Progenitor cell of endocrine pancreas (in vitro differentiated cells): ENCODE measurements at places on chromosomes 6 and 20.
A peak's percentile ranks its signal among the peaks of the same experiment; 100 is the strongest.

GRCh38 chr20:19937651-19938420, 79.3 kb upstream of the NAA20 start:
- DNase-seq, result no peak

DNA sequence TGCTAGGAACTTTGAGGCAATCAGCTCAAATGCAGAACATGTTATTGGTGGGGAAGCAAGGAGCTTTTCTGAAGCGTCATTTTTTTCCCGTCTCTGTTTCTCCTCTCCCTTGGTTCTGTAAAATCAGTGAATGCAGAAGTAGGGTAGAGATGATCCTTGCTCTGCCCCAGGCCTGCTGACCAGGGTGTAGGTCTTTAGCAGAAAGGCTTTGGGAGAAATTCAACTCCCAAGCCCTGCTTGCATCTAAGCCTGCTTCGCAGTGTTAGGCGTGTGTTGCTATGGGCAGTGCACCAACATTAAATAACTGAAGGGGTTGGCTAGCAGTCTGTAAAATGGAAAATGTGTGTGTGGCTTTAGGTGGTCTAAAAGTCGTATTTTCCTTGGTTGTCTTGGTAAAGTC, 45.9 kb downstream of the SASH1 start:
- no peak for DNase-seq

DNA sequence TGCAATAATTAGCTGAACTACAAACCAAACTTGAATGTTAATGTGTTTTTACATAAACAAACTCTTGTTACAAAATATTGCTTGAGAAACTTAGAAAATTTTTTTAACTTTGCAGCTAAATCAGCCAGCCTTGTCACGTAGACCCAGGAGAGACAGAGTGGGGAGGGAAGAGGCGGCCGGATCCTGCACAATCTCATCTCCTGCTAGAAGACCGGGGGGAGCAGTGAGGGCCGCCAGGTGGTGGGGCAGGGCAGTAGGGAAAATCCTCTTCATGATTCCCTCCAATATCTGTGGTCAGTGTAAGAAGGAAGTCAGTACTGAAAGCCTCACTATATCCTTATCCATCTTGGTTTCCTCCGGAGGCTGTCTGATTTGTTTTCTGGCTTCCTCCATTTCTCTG, 193.3 kb downstream of the PACRG start:
- DNase-seq, result no peak

GRCh38 chr6:84763886-84764331, 489 bp downstream of the TBX18 start:
- DNase-seq, result no peak

GRCh38 chr6:23499549-23499948, 626.5 kb upstream of the NRSN1 start:
- DNase-seq, result no peak

- no peak for DNase-seq
These were observed 911.8 kb downstream of the EPHA7 start for GRCh38 chr6:92507552-92507951.

DNA sequence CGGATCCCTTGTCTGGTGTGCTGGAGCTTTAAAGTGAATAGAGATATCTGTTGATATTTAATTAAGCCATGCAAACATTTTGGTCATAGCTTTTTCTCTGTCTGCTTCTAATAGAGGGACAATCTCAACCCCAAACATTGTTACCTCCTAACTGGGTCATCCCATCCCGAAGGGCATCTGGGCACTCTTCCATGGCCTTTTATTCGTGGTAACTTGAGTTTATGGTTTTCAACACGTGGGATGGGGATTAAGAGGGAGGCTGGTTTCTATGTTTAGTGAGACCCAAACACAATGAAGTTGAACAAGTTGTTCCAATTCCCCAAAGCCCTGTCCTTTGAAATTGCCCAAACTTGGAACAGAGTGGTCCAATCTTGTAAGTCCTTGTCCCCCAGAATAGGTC, 1.4 kb upstream of the ENPP5 start:
- no peak for DNase-seq

DNA sequence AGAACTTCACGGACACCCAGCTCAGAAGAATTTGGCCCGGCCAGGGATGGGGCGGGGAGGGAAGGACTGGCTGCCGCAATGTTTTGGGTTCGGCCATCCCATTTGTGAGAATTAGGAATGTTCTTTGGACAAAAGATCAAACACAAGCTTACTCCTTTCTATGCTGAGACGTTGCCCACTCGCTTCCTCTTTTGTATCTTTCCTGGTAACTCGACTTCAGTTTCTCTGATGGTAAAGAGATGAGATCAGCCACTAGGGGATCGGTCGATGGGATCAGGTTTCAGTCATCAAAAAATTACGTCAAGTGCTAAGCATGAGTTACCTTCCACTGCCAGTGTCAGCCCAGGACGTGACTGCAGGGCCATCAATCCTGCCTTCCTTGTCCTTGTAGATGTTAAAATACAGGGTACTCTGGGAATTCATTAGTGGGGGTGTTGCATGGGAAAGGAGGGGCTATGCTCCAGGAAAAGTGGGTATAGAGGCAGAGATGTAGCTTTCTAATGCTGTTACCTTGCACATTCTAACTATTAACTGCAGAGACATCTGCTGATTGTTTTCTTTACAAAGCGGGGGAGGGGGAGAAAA, 190.2 kb downstream of the TSHZ2 start:
- DNase-seq, result no peak

GRCh38 chr20:15716256-15716655, 857.0 kb downstream of the KIF16B start:
- DNase-seq, result no peak

DNA sequence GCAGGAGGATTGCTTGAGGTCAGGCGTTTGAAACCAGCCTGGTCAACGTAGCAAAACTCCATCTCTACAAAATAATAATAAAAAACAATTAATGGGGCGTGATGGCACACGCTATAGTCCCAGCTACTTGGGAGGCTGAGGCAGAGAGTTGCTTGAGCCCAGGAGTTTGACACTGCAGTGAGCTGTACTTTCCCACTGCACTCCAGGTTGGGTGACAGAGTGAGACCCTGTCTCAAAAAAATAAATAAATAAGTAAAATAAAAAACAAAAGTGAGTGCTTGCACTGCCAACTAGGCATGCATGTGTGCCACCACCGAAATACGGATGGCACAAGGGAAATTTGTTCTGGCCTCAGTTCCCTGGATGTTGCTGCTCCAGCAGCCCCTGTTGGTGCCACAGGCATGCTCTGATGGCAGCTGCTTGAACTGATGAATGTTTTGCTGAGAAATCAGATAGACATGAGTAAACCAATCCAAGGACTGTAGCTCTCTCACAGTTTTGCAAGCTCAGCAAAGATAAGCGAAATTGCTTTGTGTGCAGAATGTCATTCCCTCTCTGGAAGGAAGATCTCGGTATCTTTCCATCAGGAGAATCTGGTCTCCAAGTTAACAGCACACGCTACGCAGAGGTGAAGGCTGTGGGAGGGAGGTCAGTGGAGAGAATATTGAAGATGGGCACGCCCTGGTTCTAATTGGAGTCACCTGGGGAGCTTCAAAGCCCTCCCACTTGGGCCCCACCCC, 188.0 kb upstream of the SLC24A3 start:
- DNase-seq, result no peak

GRCh38 chr6:92763274-92763584, 656.1 kb downstream of the EPHA7 start:
- DNase-seq, result no peak

GRCh38 chr6:431504-431903, 40.0 kb downstream of the IRF4 start:
- no peak for DNase-seq

DNA sequence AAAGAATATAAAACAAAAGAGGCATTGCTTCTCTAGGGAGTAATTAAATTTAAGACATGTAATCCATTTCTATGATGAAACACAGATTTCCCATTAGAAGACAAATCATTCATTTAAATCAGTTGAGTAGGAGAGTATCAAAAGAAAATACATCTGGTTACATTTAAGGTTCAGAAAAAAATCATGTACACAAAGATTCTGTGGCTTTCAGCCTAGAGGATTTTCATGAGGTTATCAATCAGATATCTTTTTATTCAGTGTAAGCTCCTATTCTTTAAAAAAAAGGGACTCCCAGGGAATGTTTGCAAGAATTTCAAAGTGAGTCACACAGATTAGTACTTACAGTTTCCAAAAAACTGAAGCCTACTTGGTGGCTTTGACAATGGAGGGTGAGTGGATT, 24.9 kb downstream of the COL21A1 start:
- no peak for DNase-seq

DNA sequence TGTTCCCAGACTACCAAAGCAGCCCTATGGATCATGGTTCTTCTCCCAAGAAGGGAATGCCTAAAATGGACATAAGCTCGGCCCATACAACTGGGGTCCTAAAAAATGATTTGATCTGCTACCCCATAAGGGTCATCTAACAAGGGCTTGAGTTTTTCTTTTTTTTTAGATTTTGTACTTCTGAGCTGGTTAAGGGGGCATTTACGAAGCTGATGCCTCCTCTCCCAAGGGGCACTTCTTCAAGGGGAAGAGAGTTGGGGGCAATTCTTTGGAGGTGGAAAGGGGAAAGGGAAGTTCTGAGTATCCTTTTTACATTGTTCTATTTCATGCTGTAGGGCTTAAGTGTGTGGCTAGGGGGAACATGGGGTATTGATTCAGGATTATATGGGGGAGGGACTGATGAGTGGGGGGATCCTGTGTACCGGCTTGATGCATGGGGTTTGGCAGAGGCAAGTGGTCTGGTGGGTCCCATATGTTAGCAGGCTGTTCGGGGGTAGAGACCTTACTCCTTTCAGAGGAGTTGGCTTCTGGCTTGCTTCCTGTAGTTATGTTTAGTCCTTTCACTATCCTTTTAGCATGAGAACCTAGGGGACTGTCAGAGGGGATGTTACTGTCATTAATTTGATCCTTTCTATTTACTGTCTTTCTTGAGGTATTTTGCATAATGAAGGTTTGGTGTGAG, 8.1 kb upstream of the ZNFX1 start:
- DNase-seq, result no peak

GRCh38 chr20:31698803-31699718, 23.6 kb downstream of the BCL2L1 start:
- DNase-seq, result no peak

GRCh38 chr6:122352981-122353664, 46.3 kb upstream of the HSF2 start:
- DNase-seq, result no peak

- no peak for DNase-seq
These were observed 136.0 kb downstream of the HFE start for GRCh38 chr6:26223228-26223627.

DNA sequence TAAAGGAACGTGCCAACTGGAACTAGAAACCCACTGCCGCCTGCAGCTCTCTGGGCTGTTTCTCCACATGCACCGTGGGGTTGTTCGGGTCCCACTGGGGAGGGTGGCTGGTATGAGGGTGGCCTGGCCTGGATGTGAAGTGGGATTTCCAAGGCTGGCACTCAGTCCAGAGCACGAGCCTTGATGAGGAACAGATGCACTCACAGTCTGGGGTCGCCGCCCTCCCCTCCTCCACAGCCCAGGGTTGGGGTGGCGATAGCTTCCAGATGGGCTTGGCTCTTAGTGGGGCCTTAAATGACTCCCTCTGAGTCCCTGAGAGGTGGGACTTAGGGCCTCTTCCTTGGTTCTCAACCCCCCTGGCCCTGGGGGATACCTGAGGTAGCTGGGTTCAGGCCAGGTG, 30.7 kb upstream of the ANGPT4 start:
- no peak for DNase-seq

GRCh38 chr6:9921366-9921765, 493.5 kb downstream of the TFAP2A start:
- DNase-seq, result no peak

- no peak for DNase-seq
These were observed 76.8 kb downstream of the TTLL2 start for GRCh38 chr6:167401525-167402194.

DNA sequence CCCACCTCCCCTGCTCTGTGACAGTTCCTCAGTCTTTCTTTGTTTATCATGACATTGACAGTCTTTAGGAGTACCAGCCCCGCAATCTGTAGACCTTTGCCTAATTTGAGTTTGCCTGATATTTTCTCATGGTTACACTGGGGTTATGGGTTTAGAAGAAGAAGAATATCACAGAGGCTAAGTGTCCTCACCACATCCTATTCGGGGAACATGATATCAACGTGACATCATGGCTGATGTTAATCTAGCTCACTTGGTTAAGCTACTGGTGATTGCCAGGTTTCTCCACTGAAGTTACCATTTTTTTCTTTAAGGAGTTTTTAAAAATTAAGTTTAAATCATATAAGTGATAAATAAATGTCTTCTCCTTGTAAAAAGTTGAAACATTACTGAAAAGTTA, 127.5 kb downstream of the CEP57L1 start:
- no peak for DNase-seq

DNA sequence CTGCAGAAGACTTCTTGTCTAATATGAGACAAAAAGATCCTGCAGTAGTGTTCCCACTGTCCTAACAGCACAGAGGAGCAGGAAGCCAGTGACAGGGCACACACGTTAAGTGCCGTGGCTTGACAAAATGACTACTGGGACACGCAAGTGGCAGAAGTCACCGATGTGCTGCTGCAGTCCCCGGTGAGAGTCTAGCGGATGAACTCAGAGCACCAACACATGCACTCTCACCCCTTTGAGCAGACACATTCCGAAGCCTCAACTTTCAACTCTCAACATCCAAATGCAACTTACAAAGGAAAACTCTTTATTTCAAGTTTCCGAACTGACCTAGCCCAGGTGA, 898 bp downstream of the LAMA4 start:
- no peak for DNase-seq

DNA sequence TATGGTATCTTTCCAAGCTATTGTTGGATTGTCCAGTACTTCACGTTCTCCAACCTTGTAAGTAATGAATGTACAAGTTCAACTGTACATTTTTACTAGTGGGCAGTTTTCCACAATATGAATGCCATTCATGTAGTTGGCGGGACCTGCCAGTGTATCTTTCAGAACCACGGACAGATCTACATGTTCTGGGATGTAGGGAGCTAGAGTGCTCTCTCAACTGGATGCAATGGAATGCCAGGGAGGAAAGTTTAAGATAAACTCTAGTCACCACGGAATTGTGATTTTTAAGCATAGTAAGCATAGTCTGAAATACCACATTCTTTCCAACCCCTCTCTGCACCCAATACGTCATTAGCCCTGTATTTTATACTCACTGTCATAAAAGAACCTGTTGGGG, 21.5 kb upstream of the HLA-C start:
- DNase-seq, result peak; percentile 25

DNA sequence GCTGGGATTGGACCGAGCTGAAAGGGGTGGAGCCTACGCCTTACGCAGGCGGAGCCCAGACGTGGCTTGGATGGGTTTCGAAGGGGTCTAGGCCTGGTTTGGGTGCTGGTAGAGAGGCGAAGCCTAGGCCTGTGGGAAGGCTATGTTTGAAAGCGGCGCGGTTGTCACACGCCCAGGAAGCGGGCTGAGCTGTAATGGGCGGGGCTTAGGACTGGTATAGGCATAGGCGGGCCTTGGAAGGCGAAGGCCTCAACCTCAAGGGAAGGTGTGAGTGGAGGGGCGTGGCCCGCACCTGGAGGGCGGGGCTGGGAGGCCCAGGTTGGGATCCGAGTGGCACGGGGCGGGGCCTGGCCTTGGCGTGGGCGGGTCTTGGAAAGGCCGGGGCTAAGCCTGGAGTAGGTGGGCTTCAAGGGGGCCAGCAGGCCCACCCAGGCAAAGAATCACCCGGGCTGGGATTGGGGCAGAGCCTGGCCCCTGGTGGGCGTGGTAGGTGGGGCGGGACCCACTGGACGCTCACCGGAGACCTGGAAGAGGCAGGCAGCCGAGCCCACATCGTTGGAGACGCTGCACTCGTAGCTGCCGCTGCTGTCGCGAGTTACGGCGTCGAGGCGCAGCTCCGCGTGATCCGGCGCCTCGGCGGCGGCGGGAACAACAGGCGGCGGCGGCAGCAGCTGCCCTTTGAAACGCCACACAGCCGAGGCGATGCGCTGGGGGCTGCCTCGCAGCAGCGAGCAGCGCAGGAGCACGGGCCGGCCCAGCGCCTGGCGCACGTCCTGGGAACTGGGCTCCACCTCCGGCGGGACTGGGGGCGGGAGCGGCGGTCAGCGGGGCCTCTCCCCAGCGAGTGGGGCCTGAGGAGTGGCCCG, 49.0 kb downstream of the MDGA1 start:
- DNase-seq, result no peak
